ENCODE measurements at places on chromosomes 4 and X.

DNA sequence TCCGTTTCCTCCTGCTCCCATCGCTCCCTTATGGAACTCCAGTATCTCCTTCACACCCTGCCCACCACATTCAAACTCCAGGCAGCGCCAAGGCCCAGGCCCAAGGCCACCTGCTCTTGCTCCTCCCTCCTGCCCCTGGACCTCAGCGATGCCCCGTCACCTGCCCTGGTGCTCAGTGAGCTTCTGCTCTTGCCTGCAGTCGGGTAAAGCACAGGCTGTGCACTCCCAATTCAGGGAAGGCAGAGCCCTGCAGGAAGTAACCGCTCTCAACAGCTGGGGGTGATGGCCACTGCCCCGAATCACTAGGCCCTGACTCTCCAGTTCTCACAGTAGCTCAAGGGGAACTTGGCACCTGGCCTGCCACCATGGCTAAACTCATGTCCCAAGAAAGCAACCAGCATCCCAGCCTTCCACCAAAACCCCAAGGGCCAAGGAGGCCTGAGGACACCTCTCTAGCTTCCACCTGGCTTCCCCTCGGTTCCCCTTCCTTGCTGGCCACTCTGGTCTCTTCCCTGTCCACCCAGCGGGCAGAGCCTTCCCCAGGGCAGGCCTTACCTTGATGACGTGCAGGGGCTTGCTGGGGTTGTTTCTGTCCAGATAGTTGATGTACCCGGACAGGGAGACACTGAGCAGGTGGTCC is 29.3 kb downstream of the WDR1 start:
- DNase-seq = no peak

DNA sequence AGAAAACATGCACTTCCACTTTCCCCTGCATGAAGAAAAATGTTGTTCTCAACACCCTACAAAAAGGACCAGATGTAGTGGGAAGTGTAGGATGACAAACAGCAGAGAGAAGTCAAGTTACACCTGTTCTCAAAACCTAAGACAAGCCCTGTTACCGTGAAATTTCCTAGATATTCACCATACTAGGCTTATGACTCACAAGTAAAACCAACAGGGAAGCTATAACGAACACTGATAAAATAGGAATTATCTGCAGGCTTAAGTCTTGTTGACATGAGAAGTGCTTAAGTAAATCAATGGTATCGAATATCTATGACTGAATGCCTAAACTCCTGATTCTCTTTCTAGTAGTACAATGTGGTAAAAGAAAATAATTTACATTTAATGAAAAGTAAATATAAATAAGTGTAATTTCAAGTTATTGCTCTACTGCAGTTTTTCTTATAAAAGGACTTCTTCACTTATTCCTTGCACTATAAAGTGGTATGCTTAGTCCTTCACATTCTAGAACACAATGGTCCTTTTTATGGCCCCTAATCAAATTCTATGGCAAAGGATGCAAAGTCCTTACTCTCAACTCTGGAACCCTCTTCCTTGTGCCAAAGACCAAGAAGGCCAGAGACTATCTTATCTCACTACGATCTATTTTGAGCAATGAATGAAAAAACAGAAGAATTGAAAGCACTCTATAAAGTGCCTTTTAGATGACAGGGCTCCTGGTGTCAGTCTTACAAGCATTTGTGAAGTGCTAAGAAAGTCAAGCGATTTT is 19.6 kb downstream of the AP1S2 start:
- DNase-seq = no peak

DNA sequence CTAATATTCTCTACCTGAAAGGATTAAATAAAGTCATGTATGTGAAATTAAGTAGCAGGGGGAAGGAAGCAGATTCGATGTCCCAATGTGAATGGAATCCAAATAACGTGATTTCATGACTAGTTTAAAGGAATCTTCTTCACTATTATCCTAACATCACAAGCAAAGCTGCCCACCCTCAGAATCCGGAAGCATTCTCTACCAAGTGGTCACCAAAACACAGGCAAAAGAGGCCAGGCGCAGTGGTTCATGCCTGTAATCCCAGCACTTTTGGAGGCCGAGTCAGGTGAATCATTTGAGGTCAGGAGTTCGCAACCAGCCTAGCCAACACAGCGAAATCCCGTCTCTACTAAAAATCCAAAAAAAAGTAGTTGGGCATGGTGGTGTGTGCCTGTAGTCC is 212.9 kb downstream of the LDB2 start:
- DNase-seq = no peak

GRCh38 chrX:149267878-149268813 is 237.0 kb downstream of the IDS start:
- DNase-seq = no peak

GRCh38 chr4:77127837-77128621 is 29.0 kb upstream of the CCNG2 start:
- DNase-seq = no peak

DNA sequence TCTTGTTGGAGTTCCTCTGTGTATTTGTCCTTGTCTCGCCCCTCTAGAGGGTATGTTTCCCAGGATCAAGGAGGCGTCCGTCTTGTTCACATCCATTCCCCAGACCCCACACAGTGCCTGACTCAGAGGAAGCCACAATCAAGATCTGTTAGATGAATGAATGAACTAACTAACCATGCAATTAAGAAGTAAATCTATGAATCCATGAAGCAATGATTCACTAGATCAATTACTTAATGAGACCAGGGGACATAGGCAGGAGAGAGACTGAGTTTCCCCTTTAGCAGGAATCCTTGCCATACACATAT is 11.9 kb downstream of the BLOC1S4 start:
- DNase-seq = no peak

- no peak for DNase-seq
These were observed 86.4 kb upstream of the TAB3 start for GRCh38 chrX:30975467-30975866.

GRCh38 chr4:143359644-143360193 is 23.0 kb downstream of the GAB1 start:
- no peak for DNase-seq

GRCh38 chrX:140503714-140504351 is 1.0 kb downstream of the SOX3 start:
- DNase-seq = no peak

- no peak for DNase-seq
These were observed 1.9 kb downstream of the CHRNA9 start for GRCh38 chr4:40337051-40337450.

- DNase-seq = peak; percentile 12
These were observed 405 bp upstream of the HS3ST1 start for GRCh38 chr4:11428899-11429698.

- DNase-seq = no peak
These were observed 80.2 kb downstream of the SCD5 start for GRCh38 chr4:82718162-82718940.

DNA sequence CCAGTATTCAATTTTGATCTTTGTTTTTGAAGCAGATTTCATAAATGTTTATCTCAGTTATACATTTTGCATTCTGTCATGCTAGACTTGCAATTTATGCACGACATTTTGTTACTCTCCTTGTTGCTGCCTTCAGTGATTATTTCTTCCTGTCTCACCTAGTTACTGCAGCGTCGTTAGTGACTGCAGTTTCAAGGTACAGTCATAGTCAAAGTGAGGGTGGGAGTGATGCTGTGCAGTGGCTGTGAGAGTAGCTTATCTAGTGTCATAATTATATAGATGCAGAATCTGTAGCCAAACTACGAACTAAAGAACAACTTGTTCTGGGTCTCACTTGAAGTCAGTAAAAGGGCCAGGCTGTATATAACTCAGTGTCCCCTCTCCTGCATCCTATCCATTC is 69.8 kb downstream of the GPR101 start:
- DNase-seq = no peak

GRCh38 chrX:3631196-3631595 is 82.3 kb downstream of the PRKX start:
- DNase-seq = no peak

Measured in CD4-positive, alpha-beta memory T cell (primary cell).